ENCODE measurements at places on chromosomes 5 and 9.

DNA sequence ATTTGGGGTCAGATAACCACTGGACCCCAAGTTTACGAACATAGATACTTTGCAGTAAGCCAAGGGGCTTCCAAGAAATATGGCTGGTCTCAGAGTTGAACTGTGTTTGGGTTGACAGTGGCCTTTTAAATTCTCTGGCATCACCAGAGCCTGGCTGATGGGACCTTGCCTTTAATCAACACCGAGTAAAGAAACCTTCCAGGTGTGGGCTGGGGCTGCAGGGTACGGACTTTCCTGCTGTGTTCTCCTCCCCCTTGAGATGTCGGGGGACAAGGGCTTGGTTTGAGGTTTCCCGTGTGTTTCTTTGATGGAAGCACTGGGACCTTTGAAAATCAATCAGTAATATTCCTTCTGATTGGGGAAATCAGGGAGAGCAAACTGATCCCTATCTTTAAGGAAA, 140.1 kb downstream of the MTX3 start:
- no peak for DNase-seq

DNA sequence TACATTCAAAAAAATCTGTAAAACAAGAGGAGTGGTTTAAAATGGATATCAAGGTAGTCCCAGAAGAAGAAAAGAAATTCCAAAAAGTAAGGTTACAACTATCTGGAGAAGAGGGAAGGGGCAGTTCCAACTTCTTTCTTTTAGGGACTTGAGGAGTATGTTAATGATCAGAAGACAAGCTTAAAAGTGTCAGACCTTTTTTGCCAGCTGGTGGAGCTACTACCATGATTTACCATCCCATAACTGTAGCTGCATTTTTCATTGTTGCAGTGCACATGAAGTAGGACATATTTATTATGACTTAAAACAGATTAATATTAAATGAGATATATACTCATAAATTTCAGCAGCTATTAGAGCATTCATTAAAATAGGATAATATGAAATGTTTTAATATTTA, 158.5 kb upstream of the RGS7BP start:
- DNase-seq = no peak

GRCh38 chr9:89171693-89172092, 6.9 kb downstream of the SHC3 start:
- DNase-seq = no peak

GRCh38 chr5:39928709-39929108, 503.9 kb upstream of the DAB2 start:
- no peak for DNase-seq
